Dermis microvascular lymphatic vessel endothelial cell (primary cell): ENCODE measurements at places on chromosomes 7 and 10.

DNA sequence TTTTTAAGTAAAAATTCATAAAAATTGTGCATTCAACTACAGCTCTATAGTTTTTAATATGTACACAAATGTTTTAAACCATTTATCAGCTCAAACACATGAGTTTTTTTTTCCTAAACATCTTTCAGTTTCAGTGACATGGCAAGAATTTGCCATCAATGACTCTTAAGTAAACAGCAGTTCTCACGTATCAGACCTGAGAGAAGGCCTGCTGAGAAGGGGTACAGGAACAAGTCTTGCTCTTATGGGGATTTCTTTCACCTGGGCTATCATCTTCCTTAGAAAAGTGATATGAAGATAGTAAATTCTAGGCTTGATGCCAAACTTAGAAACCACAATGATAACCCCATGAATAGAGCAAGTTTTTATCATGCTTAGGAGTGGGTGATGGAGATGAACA, 467.8 kb downstream of the ARL4A start:
- DNase-seq: no peak

DNA sequence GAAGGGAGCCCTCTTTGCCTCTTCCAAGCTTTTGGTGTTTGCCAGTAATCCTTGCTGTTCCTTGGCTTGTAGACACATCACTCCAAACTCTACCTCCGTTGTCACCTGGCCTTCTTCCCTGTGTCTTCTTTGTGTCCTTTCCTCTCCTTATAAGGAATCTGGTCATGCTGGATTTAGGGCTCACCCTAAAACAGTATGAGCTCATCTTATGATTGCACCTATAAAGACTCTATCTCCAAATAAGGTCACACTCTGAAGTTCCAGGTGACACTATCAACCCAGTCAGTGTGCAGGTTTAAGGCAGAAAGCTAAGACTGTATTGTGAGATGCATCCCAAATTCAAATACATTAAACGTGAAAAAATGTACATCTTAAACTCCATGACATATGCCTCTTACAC, 49.0 kb upstream of the ZRANB1 start:
- DNase-seq: no peak

- DNase-seq: no peak
Observed at GRCh38 chr10:33897291-33897752, 562.9 kb upstream of the NRP1 start.

DNA sequence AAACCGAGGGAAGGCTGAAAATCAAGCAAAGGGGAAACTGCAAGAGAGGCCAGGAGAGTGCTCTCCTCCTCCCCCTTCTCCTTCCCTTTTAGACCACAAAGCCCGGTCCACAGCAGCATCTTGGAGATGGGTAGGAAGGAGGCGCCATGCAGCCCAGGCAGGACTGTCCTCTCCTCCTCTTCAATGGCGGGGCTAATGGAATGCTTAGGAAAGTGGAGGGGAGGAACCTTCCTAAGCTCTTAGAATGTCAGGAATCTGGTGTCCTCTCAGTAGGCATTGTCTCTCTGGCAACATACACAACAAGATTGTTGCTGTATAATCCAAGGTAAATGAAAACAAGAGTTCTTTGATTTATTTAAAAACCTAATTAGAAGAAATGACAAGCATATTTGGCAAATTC, 185.1 kb downstream of the DGKI start:
- DNase-seq: no peak

GRCh38 chr10:95247200-95247880, 43.5 kb downstream of the PDLIM1 start:
- no peak for DNase-seq

DNA sequence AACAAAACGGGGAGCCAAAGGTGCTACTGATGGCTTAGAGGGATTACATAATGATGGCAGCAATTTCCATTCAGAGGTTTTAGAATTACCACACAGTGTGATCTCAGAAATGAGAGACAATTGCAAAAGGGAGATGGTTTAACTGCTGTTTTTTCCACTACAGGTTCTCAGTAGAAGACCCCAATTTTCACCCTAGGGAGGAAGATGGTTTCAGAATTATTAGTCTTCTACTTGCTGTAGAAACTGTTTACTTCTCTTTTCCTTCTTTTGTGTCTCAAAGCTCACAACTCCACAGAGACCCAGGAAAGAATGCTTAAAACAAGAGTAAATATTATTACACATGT, 226.5 kb downstream of the INHBA start:
- no peak for DNase-seq

GRCh38 chr10:43574001-43574892, at the start of gene ZNF239:
Gene ZNF239, minus strand, starts transcription at chr10:43574616. Its CDS starts 16,537 bp downstream, at chr10:43558079.
- peak; percentile 32 for DNase-seq

- no peak for DNase-seq
Observed at GRCh38 chr10:34477249-34477648, 337.8 kb downstream of the PARD3 start.

- DNase-seq: peak; percentile 96
Observed at GRCh38 chr10:101031128-101031795, at the start of the genes PDZD7 and SFXN3. Gene PDZD7, minus strand, starts transcription at chr10:101031129. Its CDS starts 910 bp downstream, at chr10:101030219. Gene SFXN3, plus strand, starts transcription at chr10:101031234. Its CDS starts 3,461 bp downstream, at chr10:101034695.

DNA sequence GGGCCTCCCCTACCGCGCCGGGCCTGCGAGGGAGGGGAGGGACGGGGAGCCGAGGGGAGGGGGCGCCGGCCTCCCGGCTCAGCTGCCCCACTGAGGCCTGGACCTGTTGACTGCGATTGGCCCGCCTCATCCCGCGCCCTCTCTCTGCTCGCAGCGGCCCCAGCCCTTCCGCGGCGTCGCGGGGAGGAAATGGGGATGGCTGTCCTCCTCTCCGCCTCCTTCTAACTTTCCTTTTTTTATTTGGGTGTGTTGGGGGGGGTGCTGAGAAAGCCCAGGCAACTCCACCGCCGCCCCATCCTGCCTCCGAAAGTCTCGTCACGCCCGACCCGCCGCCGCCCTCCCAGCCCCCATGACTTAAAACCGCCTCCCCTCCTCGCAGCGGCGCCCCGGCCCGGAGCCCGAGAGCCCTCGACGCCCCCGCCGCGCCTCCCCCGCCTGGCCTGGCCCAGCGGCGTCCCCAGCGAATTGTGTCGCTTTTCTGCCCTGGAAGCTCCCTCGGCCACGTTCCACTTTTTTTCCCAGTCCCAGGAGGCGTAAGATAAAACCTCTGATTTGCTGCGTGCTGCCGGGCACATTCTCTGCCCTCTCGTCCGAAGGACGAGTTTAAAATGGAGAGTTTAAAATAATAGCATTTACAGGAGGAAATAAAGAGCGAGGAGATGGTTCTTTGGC, 842 bp upstream of the SKIDA1 start:
- DNase-seq: no peak

GRCh38 chr10:101394524-101395133, 40.7 kb downstream of the BTRC start:
- peak; percentile 1 for DNase-seq

DNA sequence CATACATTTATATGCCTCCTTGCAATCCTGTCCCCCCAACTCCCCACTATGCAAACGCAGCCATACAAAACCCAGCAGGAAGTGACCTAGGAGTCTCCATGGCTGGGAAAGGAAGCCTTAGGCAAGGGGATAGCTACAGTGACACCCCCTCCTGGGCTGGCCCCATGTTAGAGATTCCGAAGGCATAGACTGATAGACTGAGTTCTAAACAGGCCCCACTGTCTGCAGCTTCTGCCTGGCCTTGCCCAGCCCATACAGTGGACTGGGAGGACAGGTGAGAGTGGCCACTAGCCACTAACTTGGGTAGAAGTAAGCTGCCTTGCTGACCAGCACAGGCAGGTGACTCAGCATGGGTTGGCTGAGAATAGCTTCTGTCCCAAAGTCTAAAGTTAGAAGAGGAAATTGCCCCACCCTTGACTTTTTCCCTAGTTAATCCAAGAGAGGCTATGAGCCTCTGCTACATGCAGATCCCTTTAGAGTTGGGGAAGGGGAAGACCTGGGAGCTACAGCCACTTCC, 106.3 kb downstream of the C10orf105 start:
- no peak for DNase-seq

DNA sequence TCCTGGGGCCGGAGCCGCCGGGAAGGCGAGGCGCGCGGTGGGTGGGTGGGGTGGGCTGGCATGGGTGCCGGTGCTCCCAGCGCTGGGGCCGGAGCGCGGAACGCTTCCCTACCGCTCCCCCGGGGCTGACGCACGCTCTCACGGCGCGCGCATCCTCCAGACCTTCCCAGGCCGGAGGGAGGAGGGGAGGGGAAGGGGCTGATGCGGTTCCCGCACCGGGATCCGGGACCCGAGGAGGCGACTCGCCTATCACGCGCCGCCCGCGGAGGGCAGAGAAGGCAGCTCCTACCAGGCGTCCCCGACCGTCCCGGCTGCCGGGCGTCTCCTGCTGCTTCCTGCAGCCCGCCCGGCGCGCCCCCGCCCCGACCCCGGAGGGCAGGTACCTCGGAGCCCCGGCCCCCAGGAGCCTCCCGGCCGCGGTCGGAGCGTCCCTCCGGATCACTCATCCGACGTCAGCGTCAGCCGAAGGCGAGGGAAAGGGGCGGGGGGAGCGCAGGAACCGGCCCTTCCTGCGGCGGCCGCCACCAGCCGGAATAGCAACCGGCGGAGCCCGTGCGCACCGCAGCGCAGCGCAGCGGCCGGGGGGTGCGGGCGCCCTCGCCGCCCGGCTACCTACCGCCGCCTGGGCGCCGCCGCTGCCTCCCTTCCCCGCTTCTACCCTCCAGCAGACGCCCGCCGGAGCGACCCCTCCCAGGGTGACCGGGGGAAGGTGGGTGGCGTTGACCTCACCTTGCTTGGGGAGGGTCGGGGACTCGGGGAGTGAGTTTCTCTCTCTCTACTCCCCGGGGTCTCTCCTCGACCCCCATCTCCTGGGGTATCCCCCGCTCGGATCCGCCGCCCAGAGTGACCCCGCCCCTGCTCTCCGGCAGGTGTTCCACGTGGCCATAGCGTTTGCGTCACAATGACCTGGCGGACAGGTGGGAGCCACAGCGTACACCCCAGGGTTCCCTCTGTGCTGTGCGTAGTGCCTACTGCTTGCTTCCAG, at the start of gene ICA1:
Gene ICA1, minus strand, starts transcription at position 457 of the 985 bp plus-strand sequence. CDS start 26,241 bp downstream, outside the sequence.
- DNase-seq: peak; percentile 79

- DNase-seq: no peak
Observed at GRCh38 chr7:97418312-97418711, 300.8 kb downstream of the SDHAF3 start.

GRCh38 chr7:55305135-55305534, 60.0 kb upstream of the LANCL2 start:
- no peak for DNase-seq

- no peak for DNase-seq
Observed at GRCh38 chr10:14879928-14880193, 1.2 kb downstream of the SUV39H2 start.

- DNase-seq: no peak
Observed at GRCh38 chr7:142868188-142868985, 13.5 kb downstream of the EPHB6 start.

- DNase-seq: no peak
Observed at GRCh38 chr10:60291344-60291930, 98.2 kb downstream of the ANK3 start.

- DNase-seq: no peak
Observed at GRCh38 chr7:149637911-149638565, 135.3 kb downstream of the ZNF467 start.

GRCh38 chr10:93579985-93580711, 13.7 kb downstream of the FFAR4 start:
- no peak for DNase-seq

DNA sequence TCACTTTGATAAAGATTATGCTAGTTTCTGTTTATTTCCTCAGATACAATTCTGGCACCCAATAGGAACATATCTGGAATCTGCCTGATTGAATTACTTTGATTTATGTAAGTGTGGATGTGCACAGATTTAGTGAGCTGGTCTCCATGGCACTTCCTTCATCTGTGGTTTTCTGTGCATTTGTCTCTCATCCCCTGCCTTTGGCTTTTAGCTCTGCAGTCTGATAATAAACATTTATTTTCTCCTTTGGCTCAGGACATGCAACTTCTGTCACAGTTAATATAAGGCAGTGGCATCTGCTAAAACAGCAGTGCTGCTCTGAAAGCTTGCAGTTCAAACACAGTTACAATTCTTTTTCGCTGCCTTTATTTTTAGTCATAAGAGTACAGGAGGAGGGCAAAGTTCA, 273.7 kb upstream of the CHRM2 start:
- no peak for DNase-seq

GRCh38 chr7:99837649-99838361, 10.0 kb downstream of the CYP3A43 start:
- DNase-seq: no peak

GRCh38 chr10:131406676-131407392, 95.3 kb upstream of the TCERG1L start:
- no peak for DNase-seq

GRCh38 chr10:34191406-34191805, 623.7 kb downstream of the PARD3 start:
- no peak for DNase-seq

- no peak for DNase-seq
Observed at GRCh38 chr10:5965266-5965665, 12.1 kb downstream of the IL15RA start.

DNA sequence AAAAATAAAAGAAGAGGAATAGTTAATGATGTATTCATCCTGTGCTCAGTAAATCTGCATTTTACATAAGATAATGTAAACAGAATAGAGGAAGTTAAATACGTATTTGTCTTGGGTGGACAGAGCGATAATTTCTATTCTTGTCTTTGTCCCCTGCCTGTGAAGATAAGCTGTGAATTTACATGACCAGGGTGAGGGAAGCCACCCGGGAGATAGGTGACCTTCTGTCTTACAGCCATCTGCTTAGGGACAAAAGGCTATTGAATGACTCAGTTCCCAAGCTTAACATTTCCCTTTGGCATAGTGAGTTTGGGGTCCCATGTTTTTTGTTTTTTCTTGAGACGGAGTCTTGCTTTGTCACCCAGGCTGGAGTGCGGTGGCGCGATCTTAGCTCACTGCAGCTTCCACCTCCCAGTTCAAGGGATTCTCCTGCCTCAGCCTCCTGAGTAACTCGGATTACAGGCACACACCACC, 88.7 kb upstream of the KCTD7 start:
- no peak for DNase-seq
